ENCODE measurements at places on chromosomes 7 and 10.

GRCh38 chr7:31464601-31465000 lies 49.3 kb upstream of the ITPRID1 start:
- no peak for ATAC-seq

- ATAC-seq: no peak
These were observed 63.7 kb upstream of the AOAH start for GRCh38 chr7:36787933-36788378.

DNA sequence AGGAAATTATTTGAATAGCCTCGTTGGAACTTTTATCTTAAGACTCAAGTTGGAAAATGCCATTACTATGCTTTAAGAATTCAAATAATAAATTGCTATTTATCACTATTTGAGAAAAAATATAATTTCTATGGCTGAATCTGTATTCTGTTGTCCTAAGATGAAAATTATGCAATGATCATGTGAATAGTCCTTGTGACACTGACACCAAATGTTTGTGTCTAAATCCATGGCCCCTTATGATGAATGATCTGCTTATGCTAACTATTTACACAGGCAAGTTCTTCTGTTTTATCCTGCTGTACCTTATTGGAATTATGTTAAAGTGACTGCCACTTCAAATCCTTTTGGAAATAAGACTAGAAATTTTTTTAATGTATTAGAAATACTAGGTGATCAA lies 208.7 kb downstream of the DOCK4 start:
- ATAC-seq: no peak

DNA sequence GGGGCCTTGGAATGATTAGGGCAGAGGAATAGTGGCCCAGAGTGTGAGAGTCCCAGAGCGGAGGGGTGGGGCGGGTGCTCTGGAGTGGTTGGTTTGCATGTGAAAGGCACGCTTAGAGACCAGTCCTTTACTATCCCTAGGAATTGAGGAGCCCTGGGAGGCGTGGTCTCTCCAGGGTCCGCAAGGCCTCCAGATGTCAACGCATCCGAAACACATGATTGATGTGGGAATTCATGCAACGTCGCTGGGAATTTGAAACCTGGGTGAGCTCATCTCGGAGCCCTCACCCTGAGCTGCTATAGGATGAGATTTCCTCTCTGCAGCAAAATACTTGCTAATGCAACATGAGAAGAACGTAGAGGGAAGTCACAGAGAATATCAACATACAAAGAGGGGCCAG lies 51.2 kb downstream of the NPTX2 start:
- no peak for ATAC-seq

- no peak for ATAC-seq
These were observed 140.3 kb downstream of the MAPK8 start for GRCh38 chr10:48446785-48447184.

DNA sequence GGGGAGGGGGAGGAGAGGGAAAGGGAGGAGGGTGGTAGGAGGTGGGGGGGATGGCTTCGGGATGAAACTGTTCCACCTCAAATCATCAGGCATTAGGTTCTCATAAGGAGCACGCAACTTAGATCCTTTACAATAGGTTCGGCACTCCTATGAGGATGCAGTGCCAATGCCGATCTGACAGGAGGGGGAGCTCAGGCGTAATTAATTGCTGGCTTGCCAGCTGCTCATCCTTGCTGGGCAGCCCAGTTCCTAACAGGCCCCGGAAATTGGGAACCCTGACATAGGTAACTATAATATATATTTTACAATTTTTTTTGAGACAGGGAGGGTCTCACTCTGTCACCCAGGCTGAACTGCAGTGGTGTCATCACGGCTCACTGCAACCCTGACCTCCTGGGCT lies 118.8 kb upstream of the SFMBT2 start:
- peak; percentile 66 for ATAC-seq

GRCh38 chr7:75712517-75713361 lies 26.0 kb downstream of the HIP1 start:
- no peak for ATAC-seq

DNA sequence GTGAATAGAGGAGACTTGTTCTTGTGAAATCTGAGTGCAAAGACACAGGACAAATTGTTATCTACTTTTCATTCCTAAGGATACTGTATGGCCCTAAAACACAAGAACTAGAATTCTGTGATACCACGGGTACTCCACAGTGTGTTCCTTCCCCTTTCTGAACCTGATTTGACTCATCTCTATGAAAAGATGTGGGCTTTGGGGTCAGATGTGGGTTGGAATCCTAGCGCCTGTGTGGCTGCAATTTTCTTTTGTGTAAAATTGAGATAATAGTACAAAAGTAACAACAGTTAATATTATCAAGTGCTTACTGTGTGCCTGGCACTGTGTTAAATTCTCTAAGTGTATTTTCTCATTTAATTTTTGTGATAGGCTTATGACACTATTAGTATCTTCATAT lies 8.1 kb downstream of the SRGN start:
- ATAC-seq: no peak
